ENCODE measurements at places on chromosomes 1 and 21. TPM values are rescaled to one million over a fixed set of nuclear protein-coding genes. Genes with fewer than 3 reads are reported as not detected.

Gene COL24A1
- total RNA-seq = 2.0 TPM

Gene DCDC2B
- total RNA-seq = not detected

Gene DCST2
- not detected for total RNA-seq

Gene OR2L2
- total RNA-seq = not detected

Gene SLC30A2
- total RNA-seq = 0.31 TPM

Data from melanocyte of skin (primary cell).